Stimulated activated naive CD4-positive, alpha-beta T cell treated with Interleukin-2 at 50 U/mL for 16 hours (primary cell): ENCODE measurements at places on chromosomes 3 and 15.

- no peak for DNase-seq
These were observed 8.6 kb downstream of the SCN5A start for GRCh38 chr3:38640661-38641452.

DNA sequence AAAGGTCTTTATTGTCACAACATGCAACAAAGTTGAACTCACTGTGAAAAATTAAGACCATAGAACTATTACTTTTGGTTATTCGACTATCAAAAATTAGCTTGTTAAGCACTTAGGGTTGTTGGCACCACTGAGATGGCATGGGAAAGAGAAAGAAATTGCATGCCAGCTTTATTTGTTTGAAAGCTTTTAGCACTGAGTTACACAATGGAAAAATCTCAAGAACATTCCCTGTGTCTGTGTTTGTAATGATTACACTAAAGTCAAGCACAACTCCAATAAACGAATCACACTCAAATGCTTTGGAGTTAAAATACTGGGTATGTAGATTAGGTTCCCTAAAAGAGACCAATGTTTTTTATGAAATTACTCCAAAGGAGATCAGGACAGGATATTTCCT, 158.6 kb upstream of the COL8A1 start:
- DNase-seq: no peak

GRCh38 chr3:152455989-152456388, 187.3 kb downstream of the MBNL1 start:
- no peak for DNase-seq

DNA sequence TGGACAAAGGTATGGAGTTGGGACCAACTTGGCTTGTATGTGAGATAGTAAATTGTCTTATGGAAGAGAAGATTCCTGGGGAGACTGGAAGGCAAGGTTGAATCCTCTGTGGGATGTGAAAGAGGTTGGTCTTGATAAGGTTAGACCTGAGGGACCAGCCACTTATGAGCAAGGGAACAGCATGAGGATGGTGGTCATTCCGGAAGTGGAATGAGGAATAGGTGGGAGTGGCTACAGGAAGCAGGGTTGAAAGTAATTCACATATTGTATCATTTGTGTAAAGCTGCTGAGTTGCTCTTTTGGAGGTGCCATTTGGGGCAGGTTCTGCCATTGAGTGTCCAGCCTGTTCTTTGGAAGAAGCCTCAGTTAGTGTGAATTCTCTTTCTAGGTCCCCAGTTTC, 13.2 kb downstream of the USP13 start:
- DNase-seq: no peak

- no peak for DNase-seq
These were observed 9.2 kb upstream of the PAQR5 start for GRCh38 chr15:69289342-69290146.

DNA sequence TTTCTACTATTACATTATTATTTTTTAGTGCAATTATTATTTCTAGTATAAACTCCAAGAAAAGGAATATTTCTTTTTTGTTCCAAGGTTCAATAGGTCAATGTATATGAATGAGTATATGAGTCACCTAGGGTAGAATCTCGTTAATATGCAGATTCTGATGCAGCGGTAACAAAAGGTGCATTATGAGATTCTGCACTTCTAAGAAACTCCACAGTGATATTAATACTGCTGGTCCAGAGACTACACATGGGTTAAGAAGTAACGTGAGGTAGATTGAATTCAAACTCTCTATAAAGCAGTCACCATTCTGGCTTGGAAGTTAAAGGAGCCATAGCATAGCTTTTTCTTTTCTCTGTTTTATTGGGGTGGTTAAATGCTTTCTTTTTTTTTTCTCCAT, 596.2 kb upstream of the TBL1XR1 start:
- DNase-seq: no peak

DNA sequence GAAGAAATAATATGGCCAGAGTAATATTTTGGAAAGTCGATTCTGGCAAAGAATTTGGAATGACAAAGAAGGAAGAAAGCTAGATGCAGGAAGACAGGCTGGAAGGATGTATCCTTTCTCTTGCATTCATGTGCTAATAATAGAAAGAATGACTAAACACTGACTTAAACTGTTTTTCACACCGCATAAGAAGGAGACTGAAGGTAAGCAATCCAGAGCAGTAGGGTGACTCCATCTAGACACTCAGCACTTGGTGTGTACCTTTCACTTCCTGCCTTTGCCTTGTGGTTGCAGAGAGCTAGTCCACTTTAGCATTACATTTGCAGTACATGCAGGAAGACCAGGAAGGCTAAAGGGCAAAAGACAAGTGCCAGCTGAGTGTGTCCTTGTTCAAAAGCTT, 234.6 kb downstream of the RBMS3 start:
- DNase-seq: no peak

DNA sequence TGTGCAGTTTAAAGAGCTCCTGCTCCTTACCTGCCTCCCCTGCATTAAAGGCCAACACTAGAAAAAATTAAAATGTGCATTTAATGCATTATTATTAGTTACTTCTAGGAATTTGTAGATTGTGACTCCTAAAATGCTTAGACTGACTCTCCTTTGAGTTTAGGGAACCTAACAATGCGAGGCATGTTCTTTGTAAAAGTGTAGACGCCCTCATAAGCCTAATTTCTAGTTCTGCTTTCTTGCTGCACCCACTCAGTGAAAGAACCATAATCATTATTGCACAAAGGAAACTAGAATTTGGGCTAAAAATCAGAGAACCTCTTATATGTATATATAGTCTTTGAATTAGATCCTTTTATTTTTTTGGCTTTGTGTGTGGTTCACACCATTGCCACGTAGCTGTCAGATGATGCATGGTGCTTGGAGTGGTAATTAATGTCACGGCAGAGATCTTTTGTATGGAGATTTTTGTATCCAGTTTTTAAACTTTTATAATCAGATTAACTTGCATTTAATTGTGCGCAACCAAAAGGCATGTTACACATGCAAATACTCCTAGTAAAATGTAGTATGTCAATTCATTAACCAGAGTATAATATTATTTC, 710 bp downstream of the ABHD10 start:
- DNase-seq: no peak

GRCh38 chr3:10927551-10927950, 65.0 kb upstream of the SLC6A1 start:
- DNase-seq: no peak

GRCh38 chr3:141271279-141272030, 39.8 kb downstream of the PXYLP1 start:
- no peak for DNase-seq

GRCh38 chr15:43220991-43221403, at the start of gene EPB42:
Gene EPB42 (minus strand): TSS chr15:43221018. CDS start chr15:43220825, 193 bp downstream.
- DNase-seq: no peak

- no peak for DNase-seq
These were observed 14.6 kb upstream of the PLA2G4E start for GRCh38 chr15:42035435-42035761.

GRCh38 chr15:76346669-76347481, 10.3 kb downstream of the ISL2 start:
- no peak for DNase-seq

GRCh38 chr3:59555593-59556315, 505.9 kb upstream of the CFAP20DC start:
- DNase-seq: no peak

GRCh38 chr3:128523591-128523990, 30.6 kb upstream of the GATA2 start:
- no peak for DNase-seq

- no peak for DNase-seq
These were observed 48.1 kb downstream of the ACAP2 start for GRCh38 chr3:195394700-195395099.

DNA sequence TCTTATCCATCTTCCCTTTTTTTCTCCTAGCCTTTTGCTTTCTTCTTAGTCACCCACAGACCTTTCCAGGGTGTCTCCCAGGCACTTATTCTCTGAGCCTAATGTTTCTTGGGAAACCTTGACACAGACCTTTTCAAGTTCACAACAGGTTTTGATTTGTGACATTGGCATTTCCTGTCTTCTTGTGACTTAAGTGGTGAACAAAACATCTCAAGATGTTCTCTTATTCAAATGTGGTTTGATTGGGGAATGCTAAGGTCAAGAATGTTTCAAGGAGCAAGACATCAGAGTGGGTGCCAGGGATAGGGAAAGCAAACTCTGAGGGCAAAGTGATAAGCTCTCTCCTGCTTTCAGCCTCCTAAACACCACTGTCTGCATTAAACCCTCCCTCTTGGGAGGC, 68.2 kb upstream of the GSK3B start:
- DNase-seq: no peak
